ENCODE measurements at places on chromosomes 1 and 21.

GRCh38 chr21:38188037-38188436 lies 68.8 kb upstream of the KCNJ15 start:
- DNase-seq = no peak

DNA sequence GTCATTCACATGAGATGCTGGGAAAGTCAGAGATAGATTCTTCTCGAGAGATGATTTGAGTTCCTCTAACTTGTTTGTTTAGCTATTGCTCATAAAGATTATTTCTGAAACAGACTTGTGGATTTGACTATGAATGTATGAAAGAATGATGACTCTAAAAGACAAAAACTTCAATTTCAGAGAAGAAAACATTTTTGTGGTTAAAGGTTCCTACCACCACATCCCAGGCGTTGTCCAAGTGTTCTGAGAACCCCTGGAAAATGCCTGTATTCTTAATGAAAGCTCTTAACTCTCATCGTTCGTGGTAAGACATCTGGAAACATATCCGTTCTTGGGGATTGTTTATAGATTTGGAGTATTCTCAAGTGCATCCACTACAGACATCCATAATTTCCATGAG lies 228.7 kb downstream of the BARHL2 start:
- DNase-seq = no peak

DNA sequence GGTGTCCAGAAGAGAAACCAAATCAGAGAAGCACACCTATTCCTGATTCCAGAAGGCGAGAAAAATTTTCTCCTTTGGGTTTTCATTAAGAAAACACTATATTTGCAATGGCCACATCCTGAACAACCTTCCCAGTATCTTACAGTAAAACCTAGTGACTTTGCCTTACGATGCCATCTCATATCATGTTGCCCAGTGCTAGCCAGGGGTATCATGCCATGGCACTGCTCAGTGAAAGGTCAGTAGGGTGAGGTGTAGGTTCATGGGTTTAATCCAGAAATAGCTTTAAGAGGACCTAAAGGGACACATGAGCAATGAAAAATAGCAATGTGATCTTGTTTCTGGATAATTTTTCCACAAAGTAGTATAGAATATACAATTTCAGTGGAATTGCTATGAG lies 7.2 kb downstream of the TLCD4 start:
- no peak for DNase-seq

DNA sequence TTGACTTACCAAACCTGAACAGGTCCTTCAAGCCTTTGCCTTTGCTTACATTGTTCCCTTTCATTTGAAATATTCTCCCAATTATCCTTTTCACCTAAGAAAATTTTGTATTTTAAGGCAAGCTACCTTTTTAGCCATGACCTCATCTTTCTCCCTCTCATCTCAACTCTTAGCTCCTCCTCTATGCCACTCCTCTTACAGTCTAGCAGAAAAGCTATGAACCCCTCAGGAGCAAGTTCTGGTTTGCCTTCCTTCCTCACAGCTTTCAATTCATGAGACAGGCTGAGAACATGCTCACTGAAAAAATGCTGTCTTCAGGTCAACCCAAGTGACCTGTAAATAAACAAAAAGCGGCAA lies 8.3 kb upstream of the MUTYH start:
- DNase-seq = no peak

All from T-helper 22 cell (primary cell).